ENCODE measurements at places on chromosomes 4 and X.
A peak's percentile ranks its signal among the peaks of the same experiment; 100 is the strongest.

DNA sequence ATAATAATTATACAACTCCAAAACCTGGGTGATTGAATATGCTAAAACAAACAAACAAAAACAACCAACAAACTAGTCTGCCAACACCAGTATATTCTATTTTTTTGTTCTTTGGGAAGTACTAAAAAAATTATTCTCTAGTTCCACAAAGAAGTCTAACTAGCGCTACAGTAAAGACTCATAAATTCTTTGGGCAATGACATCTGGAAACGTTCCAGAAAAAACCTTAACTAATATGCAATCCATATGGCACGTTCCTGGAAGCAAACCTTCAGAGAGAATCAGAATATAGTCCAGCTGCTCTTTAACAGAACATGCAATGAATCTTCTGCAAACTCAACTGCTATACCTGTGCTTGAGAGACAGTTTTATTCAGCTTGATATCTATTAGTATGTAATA lies 500.1 kb downstream of the TRAM1L1 start:
- DNase-seq = no peak

DNA sequence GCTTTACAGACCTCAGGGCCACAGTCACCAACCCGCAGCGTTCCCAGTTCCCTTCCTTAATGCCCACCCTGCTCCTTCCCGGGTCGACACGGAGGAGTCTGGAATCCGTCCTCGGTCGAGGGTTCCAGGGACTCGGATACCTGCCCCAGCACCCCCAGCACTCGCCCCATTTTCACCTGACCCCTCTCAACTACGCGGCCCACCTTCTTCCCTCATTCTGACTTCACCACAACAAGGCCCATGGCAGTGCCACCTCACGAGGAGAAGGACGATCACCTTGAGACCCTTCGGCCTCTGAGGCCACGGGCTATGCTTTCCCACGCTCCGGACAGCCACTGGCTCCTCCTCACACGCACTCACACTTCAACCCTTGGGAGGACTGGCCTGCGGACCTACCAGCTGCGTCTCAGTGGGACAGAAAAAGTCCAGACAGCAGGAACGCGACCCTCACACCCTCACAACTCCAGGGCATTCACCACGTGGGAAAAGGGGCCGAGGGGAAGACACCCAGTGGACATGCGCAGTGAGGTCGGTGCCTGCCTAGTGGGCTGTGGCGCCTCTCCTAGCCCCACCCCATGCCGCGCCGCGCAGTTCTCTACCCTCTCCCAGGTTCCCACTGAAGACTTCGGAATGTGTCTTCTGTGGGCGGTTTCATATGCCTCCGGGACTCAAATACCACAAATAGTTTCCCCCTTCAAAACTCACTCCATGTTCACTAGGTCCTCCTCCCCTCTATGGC lies at the start of gene XAGE3:
Gene XAGE3 (minus strand): TSS at position 474 of the 739 bp plus-strand sequence. CDS start 950 bp downstream, outside the sequence.
- no peak for DNase-seq

- DNase-seq = no peak
Observed at GRCh38 chrX:30865015-30865414, 24.0 kb downstream of the TAB3 start.

DNA sequence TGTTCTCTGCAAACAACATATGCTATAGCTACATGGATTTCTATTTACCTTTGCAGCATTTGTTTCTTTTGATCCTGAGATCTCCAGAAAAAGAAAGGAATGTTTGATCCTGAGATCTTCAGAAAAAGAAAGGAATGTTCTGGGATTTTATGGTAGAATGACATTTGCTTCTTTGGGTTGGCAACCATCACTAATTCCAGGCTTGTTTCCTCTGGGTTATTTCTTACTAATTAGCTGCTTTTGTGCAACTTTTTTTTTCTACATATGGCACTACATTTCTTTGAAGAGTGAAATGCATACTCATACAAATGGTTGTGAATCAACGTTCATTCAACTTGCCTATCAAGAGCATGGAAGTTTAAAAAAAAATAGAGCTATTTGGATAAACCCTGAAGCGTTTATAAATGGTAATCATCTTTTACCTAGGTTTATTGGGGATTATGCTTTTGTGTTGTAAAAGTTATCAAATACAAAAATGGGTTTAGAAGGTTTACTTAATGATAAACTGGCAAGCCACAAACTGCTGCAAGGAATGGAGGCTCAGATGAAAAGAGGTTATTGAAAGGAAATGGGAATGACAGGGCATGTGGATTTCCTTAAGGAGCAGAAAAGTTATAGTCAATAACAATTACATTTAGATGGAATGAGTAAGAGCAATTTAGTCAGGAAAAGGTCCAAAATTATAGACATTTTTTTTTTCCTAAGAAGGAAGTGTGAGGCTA lies 95.6 kb upstream of the PCDH18 start:
- DNase-seq = no peak

GRCh38 chr4:134132086-134132783 lies 69.4 kb downstream of the PABPC4L start:
- DNase-seq = no peak

- no peak for DNase-seq
Observed at GRCh38 chrX:74369666-74370065, 51.6 kb upstream of the SLC16A2 start.

DNA sequence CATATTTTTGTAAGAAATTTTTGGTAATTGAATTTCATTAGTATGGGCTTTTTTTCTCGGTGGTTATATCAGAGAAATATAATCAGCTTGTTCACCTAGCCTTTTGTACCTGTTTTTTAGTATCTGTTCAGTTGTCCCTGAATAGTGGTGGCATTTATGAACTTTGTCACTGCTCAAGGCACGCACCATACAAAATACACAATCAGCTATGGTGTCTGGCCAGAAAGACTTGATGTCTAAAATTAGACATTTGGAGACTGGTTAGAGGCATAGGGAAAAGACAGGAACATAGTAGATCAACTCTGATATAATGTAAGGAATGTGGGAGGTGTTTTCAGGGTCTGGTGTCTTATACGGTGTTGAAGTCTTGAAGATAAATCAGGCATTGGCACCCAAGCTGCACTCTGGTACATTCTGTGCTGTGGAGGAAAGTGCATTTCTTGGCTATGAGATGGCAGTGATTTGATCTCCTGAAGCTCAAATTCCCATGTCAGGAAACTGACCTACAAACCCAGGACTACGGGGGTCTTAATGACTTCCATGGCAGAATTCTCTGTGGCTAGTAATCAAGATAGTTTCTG lies 3.6 kb downstream of the ART3 start:
- DNase-seq = no peak

DNA sequence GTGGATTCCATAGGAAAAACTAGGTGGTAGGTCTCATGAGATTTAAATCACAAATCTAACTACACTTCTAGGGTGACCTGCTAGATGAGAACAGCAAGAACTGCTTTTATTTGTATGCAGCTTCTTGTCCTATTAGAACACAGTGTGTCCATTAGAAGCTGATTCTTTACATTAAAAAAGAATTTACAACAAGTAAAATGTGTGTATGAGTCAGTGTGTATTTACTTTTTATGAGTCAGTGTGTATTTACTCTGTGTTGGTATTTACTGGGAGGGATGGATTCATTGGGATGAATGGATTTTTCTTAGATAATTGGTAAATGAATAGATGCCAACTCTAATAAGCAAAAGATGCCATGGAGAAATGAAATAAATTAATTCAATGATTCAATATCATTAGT lies 40.6 kb upstream of the XPNPEP2 start:
- DNase-seq = no peak

DNA sequence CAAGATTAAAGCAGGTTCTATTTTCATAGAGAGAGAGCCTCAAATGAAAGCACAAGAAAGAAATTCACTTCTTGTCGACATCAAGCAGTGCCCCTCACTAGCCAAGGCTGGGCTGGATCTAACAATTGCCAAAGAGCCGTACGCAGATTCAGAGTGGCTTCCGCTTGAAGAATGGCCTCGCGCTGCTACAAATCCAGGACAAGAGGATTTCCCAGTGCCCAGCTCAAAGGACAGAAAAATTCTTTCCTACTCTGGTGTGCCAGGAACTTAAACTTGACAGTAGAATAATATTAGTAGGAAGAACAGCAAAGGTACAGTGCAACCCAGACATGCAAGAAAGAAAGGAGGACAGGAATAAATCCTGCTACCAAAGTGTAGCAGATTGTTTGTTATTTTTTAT lies 56.5 kb upstream of the PPARGC1A start:
- DNase-seq = no peak

- DNase-seq = no peak
Observed at GRCh38 chrX:133999031-133999705, 13.8 kb upstream of the GPC3 start.

DNA sequence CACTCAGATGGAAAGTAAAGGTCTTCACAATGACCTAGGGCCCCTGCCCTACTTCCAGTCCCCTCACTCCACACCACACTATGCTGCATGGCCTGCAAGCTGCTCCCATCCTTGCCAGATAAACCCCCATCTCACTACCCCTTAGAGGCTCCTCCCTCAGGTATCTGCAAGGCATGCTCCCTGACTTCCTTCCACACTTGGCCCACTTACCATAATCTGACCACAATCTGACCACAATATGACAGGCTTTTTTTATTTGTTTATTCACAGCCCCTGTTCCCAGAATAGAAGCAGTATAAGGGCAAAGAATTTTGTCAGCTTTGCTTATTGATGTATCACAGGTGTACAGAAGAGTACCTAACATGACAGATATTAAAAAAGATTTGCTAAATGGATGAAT lies 124.7 kb downstream of the CAMK2D start:
- DNase-seq = peak; percentile 20

DNA sequence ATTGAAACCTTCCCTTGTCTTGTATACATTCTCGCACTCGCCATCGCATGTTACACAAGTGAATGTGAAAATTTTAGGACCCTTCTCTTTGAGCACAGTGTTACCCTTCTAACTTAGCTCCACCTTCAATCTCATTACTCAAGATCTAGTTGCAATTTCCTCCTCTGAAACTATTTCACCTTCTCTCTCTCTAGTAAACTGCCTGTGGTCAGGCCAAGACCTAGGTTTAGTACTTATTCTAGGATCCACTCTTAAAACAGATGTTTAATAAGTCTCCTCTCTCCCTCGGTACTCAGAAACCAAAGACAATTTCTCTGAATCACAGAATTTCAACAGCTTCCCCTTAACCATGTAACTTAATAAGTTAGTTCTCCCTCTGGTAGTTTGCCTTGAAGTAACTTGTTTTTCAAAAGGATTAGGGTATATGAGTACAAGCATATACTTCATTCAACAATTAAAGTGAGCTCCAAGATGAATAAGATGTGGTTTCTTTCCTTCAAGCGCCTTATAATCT lies 156.0 kb downstream of the SH3KBP1 start:
- DNase-seq = no peak

DNA sequence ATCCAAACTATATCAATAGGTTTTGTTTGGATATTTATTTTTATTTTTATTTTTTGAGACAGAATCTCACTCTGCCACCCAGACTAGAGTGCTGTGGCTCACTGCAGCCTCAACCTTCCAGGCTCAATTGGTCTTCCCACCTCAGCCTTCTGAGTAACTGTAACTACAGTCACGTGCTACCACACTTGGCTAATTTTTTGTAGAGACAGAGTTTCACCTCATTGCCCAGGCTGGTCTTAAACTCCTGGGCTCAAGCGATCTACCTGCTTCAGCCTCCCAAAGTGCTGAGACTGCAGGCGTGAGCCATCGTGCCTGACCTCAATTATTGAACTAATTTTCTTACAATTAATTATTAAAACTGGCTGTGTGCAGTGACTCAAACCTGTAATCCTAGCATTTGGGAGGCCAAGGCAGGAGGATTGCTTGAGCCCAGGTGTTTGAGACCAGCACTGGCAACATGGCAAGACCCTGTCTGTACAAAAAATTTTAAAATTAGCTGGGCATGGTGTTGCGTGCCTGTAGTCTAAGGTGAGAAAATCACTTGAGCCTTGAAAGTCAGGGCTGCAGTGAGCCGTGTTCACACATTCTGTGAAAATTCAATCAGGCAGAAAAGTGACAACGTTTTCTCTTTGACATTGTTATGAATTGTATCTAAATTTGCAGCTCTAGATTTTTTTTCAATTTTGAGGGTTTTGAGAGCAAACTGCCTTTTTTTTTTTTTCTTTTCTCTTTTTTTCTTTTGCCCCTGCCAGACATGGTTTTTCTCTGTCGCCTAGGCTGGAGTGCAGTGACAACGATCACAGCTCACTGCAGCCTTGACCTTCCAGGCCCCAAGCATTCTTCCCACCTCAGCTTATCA lies 66.0 kb downstream of the UBE2K start:
- no peak for DNase-seq

DNA sequence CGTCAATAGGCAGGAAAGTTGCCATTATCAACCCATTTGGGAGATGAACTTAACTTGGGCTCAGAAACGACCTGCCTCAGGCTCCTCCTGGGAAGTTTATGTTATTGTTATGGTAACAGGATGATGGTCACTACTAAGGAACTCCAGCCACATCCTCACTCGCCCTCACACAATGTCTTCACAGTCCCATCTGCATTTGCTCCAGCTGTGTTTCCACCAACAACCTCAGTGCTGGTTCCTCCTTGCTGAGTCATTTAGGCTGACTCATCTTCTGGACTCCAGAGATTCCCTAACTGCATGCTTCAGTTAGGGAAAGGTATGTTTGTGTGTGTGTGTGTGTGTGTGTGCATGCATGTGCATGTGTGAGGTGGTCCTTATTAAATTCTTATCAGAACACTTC lies 293.4 kb upstream of the BOD1L1 start:
- DNase-seq = peak; percentile 100

DNA sequence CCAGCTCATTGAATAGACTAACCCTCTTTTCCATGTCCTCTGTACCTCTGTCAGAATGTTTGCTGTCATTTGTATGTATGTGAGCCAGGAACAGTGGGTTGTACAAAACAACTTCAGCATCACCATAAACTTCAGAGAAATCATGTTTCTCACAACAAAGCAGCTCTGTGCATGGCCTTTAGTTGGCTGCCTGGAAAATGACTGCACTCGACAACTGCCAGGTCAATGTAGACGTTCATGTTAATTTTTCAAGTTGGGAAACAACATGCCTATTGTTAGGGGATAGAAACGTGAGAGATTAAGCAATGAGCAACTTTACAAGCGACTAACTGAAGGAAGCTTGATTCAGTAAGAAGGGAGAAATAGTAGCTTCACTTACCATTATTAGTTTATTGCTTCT lies 17.9 kb upstream of the CXCL11 start:
- DNase-seq = no peak

DNA sequence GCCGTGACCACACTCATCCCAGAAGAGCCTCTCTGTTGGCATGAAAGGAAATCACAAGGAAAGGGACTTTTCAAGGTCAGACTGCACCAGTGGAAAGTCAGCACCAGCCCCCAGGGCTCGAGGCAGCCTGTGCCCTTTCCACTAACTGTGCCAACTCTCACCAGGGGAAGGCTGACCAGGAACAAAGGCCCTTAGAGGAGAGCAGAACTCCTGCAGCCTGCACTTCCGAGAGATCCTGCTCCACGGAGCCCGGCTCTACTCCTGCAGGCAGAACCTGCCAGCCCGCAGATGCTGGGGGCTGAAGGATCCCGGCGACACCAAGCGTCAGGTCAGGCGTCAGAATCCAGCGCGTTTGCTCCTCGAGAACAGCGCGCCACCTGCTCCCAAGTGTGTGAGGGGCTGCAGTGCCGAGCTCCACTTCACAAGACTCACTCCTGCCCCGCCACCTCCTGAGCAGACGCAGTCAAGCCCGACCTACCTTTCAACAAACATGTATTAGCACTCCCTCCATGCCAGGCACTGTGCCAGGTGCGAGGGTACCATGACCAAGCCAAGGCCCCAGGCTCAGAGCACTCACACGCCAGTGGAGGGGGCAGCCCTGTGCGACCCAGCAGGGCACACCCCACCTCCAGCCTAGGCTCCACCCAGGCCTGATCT lies 13.6 kb upstream of the HELT start:
- no peak for DNase-seq
